Stimulated activated CD4-positive, alpha-beta T cell treated with anti-CD3 and anti-CD28 coated beads, Interleukin-15, amount 100 ng/mL, for 1 hour (primary cell): ENCODE measurements at places on chromosomes 2 and 18.

DNA sequence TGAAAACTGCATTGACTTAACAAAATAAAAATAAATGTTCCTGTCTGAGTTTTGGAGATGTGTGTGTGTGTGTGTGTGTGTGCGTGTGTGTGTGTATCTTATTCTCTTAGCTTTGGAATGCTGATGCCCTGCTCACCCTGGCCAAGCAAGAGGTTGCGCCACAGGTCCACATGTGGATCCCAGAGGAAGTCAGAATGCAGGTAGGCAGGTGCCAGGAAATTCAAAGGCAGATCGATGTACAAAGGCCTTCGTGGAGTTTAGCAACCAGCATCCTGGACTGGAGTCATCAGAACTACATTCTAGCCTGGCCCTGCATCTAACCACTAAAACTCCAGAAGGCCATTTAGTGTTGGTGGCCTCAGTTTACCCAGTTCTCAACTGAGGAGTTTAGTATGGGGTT lies 12.4 kb downstream of the G6PC2 start:
- DNase-seq, result no peak

DNA sequence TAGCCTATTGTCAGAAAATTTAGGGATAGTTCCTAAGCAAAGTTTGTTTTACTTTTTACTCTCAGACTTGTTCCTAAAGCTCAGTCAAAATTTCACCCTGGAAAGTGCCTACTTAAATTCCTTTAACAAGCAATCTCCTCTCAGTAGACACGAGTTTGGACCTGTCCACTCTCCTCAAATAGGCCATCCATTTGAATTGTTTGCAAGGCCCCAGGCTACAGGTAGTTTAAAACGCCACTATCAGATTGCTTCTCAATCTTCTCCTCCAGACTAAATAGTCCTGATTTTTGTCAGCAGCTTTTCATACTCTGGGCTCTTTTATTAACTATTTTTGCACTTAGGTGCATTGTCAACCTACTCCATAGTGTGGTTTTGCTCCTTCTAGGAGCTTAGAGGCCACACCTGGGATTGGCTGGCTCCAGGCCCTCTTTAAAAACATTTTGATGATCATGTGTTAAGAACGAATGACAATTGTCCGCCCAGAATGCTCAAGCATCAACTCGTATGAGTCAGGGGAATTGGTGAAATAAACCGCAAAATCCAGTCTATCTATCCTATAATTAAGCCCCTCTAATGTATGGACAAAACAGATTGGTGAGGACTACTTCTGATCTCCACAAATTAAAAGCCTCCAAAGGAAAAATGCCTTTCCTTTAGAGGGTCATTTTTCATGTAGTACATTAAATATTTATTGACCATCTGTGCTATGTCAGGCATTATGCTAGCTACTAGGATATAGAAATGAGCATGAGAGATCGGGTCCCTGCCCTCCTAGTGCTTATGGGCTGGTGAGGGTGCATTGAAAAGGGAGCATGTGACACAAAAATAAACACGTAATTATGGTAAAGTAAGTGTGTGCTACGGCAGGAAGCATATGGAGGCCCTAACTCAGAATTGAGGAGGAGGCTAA lies 333.8 kb upstream of the TNP1 start:
- DNase-seq, result no peak

GRCh38 chr2:111116843-111117597 lies 3.7 kb upstream of the BCL2L11 start:
- peak; percentile 28 for DNase-seq

GRCh38 chr2:129492548-129492947 lies 486.9 kb upstream of the RAB6C start:
- no peak for DNase-seq

DNA sequence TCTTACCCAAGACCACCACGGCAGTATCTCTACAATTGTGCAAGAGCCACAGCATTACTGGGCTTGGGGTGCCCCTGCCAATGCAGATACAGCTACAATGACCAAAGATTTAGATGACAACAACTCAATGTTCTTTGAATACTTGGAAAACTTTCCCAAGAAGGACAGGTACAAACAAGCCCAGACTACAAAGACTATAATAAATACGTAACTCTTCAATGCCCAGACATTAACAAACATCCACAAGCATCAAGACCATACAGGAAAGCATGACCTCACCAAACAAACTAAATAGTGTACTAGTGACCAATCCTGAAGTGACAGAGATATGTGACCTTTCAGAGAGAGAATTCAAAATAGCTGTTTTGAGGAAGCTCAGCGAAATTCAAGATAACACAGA lies 62.8 kb downstream of the ICA1L start:
- DNase-seq, result no peak

GRCh38 chr2:101251844-101252407 lies 760 bp upstream of the CNOT11 start:
- DNase-seq, result no peak

- DNase-seq, result no peak
These were observed 106.5 kb upstream of the MAP3K20 start for GRCh38 chr2:172969166-172969565.

DNA sequence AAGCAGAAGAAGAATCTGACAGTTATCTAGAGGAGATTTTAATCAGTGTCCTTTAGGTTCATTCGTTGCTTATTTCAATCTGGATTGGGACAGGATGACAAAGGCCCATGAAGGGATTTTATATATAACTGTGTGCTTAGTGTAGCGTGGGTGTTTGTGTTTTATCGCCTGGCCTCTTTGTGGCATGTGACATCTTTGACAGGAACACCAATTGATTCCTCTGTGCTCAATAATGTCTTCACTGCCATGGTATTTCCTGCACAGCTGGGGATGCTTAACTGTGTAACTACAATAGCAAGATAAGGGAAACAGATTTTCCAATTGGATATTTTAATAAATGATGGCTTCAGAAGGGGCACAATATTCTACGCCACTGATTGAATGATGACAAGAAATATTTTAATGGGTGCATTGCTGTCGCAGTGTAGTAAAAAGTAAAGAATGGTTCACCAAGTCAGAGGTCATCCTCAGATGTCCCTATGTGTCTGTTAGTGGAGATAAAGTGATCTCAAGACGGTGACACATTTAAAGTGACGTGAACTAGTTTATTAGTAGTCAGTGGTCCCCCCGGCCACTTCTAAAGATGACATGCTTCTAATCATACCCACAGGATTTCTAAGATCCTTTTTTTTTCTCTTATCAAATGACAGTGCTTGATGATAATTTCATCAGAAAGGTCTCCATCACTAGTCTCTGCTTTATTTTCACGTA lies 160.4 kb downstream of the AGAP1 start:
- no peak for DNase-seq

GRCh38 chr2:206438196-206438724 lies 5.1 kb upstream of the ADAM23 start:
- DNase-seq, result no peak

GRCh38 chr2:127197475-127198385 lies 22.4 kb downstream of the CYP27C1 start:
- DNase-seq, result peak; percentile 7

DNA sequence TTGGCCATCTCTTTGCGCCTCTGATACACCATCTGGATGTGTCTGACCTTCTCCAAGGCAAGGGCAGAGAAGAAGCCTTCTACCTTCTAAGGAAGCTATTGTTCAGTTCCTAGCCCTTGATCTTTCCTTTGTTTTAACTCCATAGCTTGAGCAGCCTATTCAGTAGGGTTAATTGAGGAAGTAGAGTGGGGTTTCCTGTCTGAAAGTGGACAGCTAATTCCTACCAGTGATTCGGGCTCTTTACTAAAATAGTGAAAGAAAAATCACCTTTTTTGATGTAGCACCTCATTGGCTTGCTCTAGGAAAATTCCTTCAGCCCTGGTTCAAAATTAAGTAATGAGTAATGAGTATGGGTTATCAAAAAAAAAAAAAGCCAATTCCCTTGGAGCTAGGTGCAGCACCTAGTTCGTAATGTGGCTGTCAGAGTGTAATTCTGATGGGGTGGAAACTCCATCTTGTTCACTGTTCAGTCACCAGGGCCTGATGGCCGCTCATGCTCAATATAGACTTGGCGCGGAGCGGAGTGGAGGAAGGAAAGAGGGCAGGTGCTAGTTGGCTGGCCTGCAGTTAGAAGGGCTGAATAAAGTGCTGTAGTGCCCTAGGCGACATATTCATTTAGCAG lies 2.9 kb upstream of the MGAT5 start:
- no peak for DNase-seq
